ENCODE measurements at places on chromosomes 3 and 15. TPM values are rescaled to one million over a fixed set of nuclear protein-coding genes. Genes with fewer than 3 reads are reported as not detected.

The SNRPN gene
- polyA plus RNA-seq = 235 TPM

The RASGRP1 gene
- polyA plus RNA-seq = 15.0 TPM

- DNase-seq = no peak
Measured at GRCh38 chr3:171860830-171861535, 17.8 kb downstream of the TMEM212 start.

The CISH gene
- 33.6 TPM for polyA plus RNA-seq

The IGSF10 gene
- polyA plus RNA-seq = 2.9 TPM

DNA sequence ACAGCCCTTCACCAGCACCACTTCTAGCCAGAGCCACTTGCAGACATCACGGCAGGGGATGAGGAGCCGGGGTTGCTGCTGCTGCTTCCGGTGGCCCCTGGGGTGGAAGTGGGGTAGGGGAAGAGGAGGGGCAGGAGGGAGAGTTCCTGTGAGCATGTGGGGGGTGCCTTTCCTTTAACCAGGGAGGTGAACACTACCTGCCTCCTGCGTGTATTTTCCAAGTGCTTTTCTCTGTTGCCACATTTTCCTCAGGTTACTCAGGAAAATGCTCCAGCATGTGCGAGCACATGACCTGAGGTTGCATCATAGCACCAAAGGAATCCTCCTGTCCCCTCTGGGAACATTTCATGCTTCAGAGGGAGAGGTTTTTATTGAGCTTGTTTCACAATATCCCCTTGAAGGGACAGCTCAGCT lies 12.2 kb upstream of the SACM1L start:
- DNase-seq = no peak

DNA sequence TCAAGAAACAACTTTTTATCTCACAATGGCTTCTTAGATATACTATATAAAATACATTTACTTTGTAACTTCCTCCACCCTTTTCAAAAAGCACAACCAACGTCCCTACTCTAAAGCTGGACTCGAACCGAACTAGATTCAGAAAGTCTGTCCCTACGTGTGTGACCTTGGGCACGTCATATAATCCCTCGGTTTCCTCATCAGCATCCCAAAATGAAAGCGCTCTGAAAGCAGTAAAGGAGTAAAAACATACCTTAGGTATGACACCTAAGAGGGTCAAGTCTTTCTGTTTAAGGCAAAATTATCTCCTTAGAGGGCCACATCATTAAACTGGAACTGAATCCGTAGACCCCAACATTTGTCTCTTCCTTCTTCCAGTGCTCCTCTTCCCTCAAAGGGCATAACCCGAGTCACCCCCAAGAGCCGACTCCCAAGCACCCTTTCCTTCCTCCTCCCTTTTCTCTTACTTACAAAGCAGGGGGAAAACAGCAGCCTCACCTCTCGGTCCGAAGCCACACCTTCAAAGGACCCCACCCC lies 663 bp downstream of the PDCD10 start:
- no peak for DNase-seq

DNA sequence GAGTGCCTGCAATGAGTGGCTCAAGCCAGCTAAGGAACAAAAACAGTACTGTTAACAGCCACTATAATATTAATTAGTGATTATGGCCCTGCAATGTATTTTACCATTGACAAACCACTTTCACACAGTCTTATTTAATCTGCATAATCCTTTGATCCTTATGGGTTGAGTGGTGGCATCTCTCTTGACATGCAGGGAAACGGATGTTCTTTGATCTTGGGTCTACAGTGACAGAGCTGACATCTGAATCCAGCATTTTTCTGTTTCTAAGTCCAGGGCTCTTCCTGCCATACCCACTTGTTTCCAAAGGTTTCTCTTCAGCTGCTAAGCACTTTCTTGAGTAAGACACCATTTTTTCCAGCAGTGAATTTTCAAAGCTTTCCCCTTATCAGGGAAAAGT lies 277.7 kb upstream of the ROPN1 start:
- no peak for DNase-seq

The GOLGA8M gene
- polyA plus RNA-seq = 1.7 TPM

GRCh38 chr15:74983725-74984231 lies 11.6 kb upstream of the SCAMP5 start:
- DNase-seq = no peak

The AADACL2 gene
- polyA plus RNA-seq = not detected

DNA sequence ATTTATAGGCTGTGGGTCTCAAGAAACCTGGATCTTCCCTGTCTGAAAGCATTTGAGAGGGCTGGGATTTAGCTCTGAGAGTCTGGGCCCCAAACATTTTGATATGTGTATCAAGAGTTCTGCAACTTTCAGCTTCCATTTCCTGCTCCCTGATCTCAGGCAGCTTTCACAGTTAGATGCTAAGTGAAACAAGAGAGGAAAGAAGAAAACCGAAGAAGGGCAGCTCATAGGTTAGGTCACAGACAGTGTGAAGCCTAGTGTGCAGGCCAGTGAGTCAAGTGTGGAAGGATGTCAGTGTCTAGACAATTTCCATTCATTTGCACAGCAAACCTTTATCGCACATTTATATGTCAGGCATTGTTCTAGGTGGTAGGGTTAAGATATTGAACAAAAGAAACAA lies 173.6 kb upstream of the PROK2 start:
- no peak for DNase-seq

- no peak for DNase-seq
Measured at GRCh38 chr15:39837454-39837853, 54.8 kb upstream of the FSIP1 start.

- no peak for DNase-seq
Measured at GRCh38 chr3:46356276-46356675, 2.4 kb downstream of the CCR2 start.

DNA sequence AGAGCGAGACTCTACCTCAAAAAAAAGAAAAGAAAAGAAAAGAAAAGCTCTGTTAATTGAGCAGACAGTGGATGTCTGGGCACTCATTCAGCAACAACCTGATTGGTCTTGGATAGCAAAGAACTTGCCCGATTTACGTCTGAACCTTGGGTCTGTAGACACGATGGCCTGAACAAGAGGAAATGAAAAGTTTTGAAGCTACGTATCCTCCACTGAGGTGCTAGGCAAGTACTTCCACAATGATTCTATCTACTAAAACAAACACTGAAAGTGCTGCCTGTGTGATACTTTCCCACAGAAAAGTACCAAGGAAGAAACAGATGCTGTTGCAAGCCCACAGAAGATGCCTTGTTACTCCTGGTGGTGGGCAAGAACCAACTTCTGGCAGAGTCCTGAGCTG lies 21.8 kb upstream of the MUSTN1 start:
- DNase-seq = no peak

GRCh38 chr3:100033184-100033583 lies 81.1 kb downstream of the FILIP1L start:
- no peak for DNase-seq

- no peak for DNase-seq
Measured at GRCh38 chr15:72482275-72482674, 8.1 kb downstream of the ARIH1 start.

GRCh38 chr3:58018892-58019742 lies 10.9 kb downstream of the FLNB start:
- DNase-seq = no peak

The SKOR1 gene
- polyA plus RNA-seq = 0.42 TPM

The TTC21A gene
- polyA plus RNA-seq = 15.9 TPM

The CDAN1 gene
- 24.5 TPM for polyA plus RNA-seq

GRCh38 chr3:7646851-7647250 lies 785.9 kb downstream of the GRM7 start:
- DNase-seq = no peak

- DNase-seq = no peak
Measured at GRCh38 chr3:113304102-113304501, 92.7 kb downstream of the BOC start.

The SLITRK3 gene
- 0.75 TPM for polyA plus RNA-seq

The GCHFR gene
- polyA plus RNA-seq = 47.2 TPM

The TNNC1 gene
- 11.1 TPM for polyA plus RNA-seq

- DNase-seq = no peak
Measured at GRCh38 chr3:66378256-66378655, 122.6 kb downstream of the LRIG1 start.

GRCh38 chr3:83248454-83248853 lies 1487.0 kb upstream of the GBE1 start:
- no peak for DNase-seq

DNA sequence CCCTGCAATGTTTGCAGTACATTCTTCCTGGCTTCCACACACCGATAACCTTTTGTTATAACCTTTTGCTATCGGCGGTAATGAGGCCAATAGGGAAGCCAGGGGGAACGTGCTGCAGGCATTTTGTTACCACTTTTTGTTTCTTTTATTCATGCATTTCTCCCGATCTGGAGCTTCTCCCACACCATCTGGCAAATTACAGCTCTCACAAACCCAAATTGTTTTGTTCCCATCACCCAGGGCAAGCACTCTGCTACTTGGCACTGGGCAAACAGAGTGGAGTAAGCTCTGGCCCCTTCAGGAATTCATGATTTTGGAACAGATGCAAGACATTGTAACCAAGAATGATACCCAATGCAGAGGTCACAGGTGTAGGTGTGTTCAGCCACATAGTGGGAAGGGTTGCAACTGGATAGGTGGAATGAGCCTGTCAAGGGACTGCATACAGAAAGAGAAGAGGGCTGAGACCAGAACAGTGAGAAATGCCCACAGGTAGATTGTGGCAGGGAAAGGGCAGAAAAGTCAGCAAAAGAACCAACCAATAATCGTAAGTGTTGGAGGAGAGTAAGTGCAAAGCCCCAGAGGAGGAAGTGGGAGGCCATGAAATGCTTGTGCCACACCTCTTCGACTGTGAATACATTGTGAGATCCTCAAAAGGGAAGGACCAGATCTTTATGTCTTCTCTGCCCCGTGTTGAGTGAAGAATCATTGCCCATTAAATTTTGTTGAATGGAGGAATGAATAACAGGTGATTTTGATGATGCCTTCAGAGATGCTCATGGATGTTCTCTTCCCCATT lies 45.8 kb downstream of the PARP15 start:
- DNase-seq = no peak

The PLXNA1 gene
- polyA plus RNA-seq = 27.4 TPM

- no peak for DNase-seq
Measured at GRCh38 chr3:168162172-168162571, 66.4 kb upstream of the GOLIM4 start.

DNA sequence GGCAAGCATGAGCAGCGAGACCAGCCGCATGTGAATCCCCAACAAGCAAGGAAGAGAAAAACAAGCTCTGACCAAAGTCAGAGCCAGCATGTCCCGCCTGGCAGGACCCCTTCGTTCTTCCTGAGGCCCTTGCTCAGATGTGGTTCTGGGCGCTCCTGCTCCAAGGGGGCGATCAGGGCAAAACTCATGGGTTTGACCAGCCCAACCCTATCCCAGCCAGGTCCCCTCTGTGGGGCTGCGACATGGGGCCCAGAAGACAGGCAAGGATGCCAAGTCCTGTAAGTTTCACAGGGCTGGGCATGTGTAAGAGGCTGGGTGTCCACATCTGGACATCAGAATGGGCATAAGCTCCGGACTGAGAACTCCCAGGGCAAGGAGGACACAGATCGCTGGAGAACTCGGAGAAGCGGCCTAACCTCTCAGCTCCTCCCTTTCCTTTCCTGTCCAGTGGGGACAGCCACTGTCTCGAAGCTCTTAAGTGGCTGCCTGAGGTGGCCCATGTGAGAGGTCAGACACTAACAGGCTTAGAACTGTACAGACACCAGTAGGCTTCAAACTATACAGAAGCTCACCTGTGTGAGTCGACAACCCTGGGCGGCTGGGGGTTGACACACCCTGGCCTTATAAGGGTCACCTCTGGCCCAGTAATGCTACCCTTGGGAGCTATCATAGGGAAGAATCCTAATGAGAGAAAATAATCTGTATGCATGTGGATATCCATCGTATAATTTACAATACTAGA lies 48.9 kb downstream of the XXYLT1 start:
- no peak for DNase-seq

The INO80 gene
- 14.3 TPM for polyA plus RNA-seq

DNA sequence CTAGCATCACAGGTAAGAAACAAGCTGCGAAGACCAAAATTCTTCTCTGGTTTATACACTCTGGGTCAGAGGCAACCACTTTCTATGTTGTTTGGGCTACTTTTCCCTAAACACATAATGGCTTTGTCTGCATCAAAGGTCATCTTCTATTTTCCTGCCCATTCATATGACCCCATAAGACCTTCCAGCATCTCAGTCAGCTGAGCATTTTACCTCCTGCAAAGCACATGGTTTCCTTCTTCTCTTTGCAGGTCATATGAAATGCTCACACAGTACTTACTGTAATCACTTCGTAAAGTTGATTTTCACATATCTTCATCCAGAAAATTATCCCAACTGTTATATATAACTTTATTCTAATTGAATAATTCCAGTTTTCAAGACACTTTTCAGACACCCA lies 34.8 kb downstream of the LIPC start:
- DNase-seq = no peak

The RHOV gene
- 1.4 TPM for polyA plus RNA-seq

The SMCO1 gene
- not detected for polyA plus RNA-seq

DNA sequence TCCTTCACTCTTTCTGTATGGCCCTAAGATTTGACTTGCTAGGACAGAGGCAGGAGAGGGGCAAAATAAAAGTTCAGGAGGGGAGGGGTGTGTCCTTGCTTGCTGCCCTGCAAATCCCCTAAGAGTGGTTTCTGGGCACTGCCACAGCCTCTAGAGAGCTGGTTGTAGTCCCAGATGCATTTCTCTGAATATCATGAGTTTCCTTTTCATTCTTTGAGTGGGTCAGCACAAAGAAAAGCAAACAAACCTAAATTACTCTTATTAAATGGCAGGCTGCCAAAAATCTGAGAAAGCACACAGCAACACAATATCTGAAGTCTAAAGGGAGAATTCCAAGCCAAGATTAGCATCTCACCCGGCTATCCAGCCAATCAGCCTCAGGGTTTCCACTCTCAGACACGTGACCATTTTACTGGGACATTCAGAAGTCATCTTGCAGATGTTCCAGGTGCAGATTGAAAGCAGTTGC lies 919.3 kb downstream of the TUSC7 start:
- peak; percentile 25 for DNase-seq

The DYNC1LI1 gene
- 39.3 TPM for polyA plus RNA-seq

The SERINC4 gene
- 0.81 TPM for polyA plus RNA-seq

GRCh38 chr3:56917361-56918110 lies 115.8 kb upstream of the ARHGEF3 start:
- no peak for DNase-seq

DNA sequence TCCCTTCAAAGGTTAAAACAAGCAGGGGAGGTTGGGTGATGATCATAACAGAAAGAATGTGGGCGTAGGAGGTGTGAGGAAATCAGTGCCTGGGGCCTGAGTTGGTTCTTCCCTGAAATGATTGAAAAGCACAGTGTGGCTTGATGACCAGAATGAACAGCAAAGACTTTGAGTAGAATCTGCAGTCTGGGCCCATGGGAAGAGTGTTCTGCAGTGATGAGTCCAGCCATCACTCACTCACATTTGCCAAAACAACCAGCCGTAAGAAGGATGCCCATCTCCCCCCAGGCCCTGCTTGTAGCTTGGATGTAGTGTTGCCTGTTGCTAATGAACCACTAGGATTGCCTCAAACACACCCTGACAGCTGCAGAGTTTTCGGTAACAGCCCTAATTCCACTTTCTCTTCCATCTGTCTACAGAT lies 67.9 kb downstream of the VGLL3 start:
- DNase-seq = no peak

- no peak for DNase-seq
Measured at GRCh38 chr3:150132101-150132749, 161.5 kb upstream of the PFN2 start.

The IGF2BP2 gene
- polyA plus RNA-seq = 111 TPM

The PPARG gene
- polyA plus RNA-seq = 51.6 TPM

GRCh38 chr3:60952055-60952454 lies 299.2 kb downstream of the FHIT start:
- DNase-seq = no peak

The RTP3 gene
- polyA plus RNA-seq = not detected

- no peak for DNase-seq
Measured at GRCh38 chr3:50352781-50353180, 2.1 kb downstream of the CYB561D2 start.

- DNase-seq = no peak
Measured at GRCh38 chr3:94076055-94076454, 13.2 kb downstream of the NSUN3 start.
